IMR-90 (cell line): ENCODE measurements at places on chromosomes 2 and 18. TPM values are rescaled to one million over a fixed set of nuclear protein-coding genes. Genes with fewer than 3 reads are reported as not detected.
A peak's percentile ranks its signal among the peaks of the same experiment; 100 is the strongest.

SAP130 gene
- total RNA-seq = 5.0 and 6.1 TPM in 2 replicates

DNA sequence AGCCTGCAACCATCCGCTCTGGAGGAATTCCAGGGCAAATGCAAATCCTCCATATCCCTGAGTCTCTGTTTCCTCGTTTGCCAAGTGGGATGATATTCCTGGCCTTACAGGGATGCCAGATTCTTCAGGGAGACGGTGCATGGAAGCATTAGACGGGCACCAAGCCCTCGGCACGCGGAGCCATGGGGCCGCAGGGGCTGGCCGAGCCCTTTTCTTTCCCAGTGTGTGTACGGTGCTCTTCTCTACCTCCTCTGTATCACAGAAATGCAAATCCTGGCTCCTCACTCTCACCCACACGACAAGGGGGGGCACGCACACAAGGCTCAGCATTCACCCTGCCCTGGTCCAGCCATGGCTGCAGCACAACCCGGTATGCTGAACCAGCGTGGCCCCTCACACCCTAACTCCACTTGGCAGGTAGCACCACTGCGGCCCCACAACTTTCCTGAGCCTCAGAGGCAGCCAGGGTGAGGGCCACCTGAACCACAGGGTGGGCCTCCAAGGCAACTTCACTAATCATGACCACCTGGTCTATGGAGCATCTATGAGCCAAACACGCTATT is 64.1 kb upstream of the SALL3 start:
- H3K4me3 ChIP-seq = no peak overlapping the region
- no peak for DNase-seq
- H3K4me1 ChIP-seq = no peaks in the 10 kb centered on the region
- H3K27ac ChIP-seq = no peak overlapping the region

CD8B2 gene
- not detected in 2 replicates for total RNA-seq

DES gene
- 3.3 and 4.3 TPM in 2 replicates for total RNA-seq

GRCh38 chr2:239862613-239863012 is 162.5 kb downstream of the NDUFA10 start:
- H3K4me1 ChIP-seq = no peaks in the 10 kb centered on the region
- H3K27me3 ChIP-seq = no peaks in the 10 kb centered on the region
- DNase-seq = no peak
- H3K4me3 ChIP-seq = no peak overlapping the region

DNA sequence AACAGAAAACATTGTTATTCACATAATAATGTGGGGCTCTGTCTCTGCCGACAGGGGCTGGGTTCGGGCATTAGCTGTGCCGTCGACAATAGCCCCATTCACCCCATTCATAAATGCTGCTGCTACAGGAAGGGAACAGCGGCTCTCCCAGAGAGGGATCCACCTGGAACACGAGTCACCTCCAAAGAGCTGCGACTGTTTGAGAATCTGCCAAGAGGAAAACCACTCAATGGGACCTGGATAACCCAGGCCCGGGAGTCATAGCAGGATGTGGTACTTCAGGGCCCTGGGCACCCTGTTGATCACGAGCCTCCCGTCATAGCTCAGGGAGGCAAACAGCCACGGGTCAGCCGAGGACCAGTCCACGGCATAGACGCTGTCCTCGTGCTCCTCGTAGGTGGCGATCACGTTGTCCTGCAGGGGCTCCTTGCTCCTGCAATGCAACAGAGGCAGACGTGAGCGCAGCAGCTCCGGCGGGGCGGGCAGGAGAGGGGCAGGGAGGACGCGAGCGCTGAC is 188.5 kb downstream of the EIPR1 start:
- H3K27me3 ChIP-seq = no peaks in the 10 kb centered on the region
- H3K4me1 ChIP-seq = peaks cover 4% of the 10 kb centered on the region; the same call in 1 of the 2 replicates
- no peak overlapping the region for H3K27ac ChIP-seq
- peak; percentile 69 for DNase-seq
- no peak overlapping the region for H3K4me3 ChIP-seq
- H3K36me3 ChIP-seq = peaks cover 8% of the 10 kb centered on the region

- no peak overlapping the region for H3K4me3 ChIP-seq
- DNase-seq = no peak
- H3K27me3 ChIP-seq = no peaks in the 10 kb centered on the region
- no peaks in the 10 kb centered on the region for H3K4me1 ChIP-seq
These were observed 15.5 kb upstream of the ABCB11 start for GRCh38 chr2:169046440-169047151.
